Suprapubic skin (tissue), 4 donors: ENCODE measurements at places on chromosomes 5 and 9. TPM values are rescaled to one million over a fixed set of nuclear protein-coding genes. Genes with fewer than 3 reads are reported as not detected.

DNA sequence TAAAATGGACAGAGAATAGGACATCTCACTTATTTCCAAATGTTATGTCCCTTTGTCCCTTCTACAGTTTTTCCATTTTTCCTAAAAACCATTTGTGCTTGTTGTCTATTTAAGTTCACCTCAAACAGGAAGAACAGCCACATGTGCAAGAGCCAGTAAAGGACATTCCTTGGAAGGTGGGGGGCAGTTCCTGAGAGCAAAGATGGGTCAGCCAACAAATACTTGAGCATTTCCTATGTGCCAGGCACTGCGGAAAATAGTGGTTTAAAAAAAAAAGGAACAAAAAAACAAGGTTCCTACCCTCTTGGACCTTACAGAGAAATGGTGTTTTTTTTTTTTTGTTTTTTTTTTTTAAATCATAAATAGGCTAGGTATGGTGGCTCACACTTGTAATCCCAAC is 26.8 kb downstream of the ANP32B start:
- no peaks in the 10 kb centered on the region for H3K27me3 ChIP-seq
- peaks cover 93% of the 10 kb centered on the region for H3K36me3 ChIP-seq
- H3K4me1 ChIP-seq, result no peaks in the 10 kb centered on the region
- H3K27ac ChIP-seq, result no peak overlapping the region
- DNase-seq, result no peak

DNA sequence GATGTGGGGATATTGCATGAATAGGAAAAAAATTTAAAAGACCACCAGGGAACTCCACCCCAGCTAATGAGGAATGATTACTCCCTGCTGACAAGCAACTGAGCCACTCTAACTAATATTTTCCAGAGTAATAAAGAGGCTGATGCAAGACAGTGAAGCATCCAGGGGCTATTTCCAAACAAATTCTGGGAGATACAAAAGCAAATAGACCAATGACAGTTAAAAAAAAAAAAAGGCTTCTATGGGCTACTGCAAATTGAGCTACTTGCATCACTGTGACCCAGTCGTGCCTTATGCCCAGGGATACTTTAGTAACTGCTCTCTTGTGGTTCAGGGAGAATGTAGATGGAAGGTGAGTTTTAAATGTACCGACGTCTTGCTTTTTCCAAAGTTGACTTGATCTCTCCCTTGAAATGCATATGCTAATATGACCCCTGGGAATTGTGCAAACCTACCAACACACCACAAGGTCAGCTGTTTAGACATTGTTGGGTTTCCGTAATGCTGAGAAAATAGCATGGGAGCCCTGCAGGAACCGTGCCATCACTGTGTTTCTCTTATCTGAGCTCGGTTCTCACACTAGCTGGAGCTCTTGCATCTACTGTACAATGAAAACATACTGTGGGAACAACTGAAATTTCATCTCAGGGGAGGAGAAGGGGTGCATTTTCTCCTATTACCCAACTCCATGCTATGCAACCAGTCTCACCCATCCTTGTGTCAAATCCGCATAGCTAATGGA is 250.6 kb upstream of the MAP3K1 start:
- H3K36me3 ChIP-seq, result no peaks in the 10 kb centered on the region
- H3K27ac ChIP-seq, result no peak overlapping the region
- H3K4me3 ChIP-seq, result no peak overlapping the region
- peaks cover 34% of the 10 kb centered on the region for H3K4me1 ChIP-seq

GRCh38 chr5:74971947-74972460 is 80.4 kb downstream of the GCNT4 start:
- no peak for DNase-seq
- no peak overlapping the region for H3K4me3 ChIP-seq
- H3K4me1 ChIP-seq, result no peaks in the 10 kb centered on the region

GRCh38 chr9:123365287-123365880 is 9.4 kb downstream of the CRB2 start:
- peaks cover 55% of the 10 kb centered on the region for H3K27me3 ChIP-seq
- no peaks in the 10 kb centered on the region for H3K36me3 ChIP-seq
- no peak overlapping the region for H3K27ac ChIP-seq
- H3K4me3 ChIP-seq, result no peak overlapping the region
- H3K4me1 ChIP-seq, result peaks cover 4% of the 10 kb centered on the region

DNA sequence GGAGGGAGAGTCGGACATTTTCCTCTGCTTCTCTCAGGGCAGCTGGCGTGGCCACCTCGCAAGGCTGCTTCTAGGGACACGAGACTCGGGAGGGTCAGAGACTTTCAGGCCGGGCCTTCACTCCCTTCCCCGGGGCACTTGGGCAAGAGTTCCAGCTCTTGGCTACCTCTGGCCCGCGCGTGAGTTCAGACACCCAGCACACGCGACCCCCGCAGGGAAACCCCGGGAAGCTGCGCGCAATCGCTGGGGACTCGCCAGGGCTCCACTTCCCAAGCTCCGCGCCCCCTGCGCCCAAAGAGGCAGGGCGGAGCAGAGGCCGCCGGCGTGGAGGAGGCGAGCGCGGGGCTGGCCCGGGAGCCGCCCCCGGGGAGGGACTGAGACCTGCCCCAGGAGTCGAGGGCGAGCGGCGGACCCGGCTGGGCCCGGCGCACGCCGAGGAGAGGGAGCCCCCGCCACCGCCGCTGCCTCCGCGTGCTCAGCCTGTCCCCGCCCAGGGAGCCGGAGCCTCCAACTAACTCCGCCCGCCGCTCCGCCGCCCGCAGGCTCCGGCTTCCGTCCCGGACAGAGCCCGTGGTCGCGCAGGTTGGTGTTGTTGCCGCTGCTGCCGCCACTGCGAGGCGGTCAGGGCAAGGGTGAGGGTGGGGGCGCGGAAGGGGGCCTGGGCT is at the start of gene PAM:
TSS of gene PAM (plus strand) at position 539 of the 665 bp plus-strand sequence. CDS start 110,891 bp downstream, outside the sequence.
- no peaks in the 10 kb centered on the region for H3K27me3 ChIP-seq
- H3K27ac ChIP-seq, result peak within 1 kb of the TSS; percentile 86
- DNase-seq, result peak; percentile 86
- peak within 1 kb of the TSS; percentile 90 for H3K4me3 ChIP-seq
- peaks cover 37% of the 10 kb centered on the region for H3K4me1 ChIP-seq

DNA sequence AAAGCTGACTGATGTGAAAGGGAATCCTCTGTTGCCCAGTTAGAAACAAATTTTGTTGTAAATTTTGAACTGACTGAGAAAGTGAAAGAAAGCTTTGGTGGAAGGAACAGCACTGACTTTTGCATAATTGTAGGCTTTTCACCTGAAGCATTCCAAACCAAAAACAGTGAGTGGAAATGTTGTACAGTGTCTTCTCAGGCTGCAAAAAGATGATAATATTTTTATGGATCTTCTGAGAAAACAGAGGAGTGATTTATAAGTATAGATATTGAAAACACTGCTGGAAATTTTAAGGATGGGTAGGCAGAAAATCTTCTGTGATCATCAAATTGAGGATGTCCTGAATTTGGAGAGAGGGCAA is 40.0 kb downstream of the LURAP1L start:
- no peaks in the 10 kb centered on the region for H3K27me3 ChIP-seq
- peaks cover 37% of the 10 kb centered on the region for H3K4me1 ChIP-seq
- H3K27ac ChIP-seq, result peak overlapping the region; percentile 85
- no peak for DNase-seq
- H3K4me3 ChIP-seq, result no peak overlapping the region
- H3K36me3 ChIP-seq, result no peaks in the 10 kb centered on the region

GRCh38 chr5:125695996-125696655 is 727.1 kb upstream of the GRAMD2B start:
- no peak overlapping the region for H3K4me3 ChIP-seq
- H3K27ac ChIP-seq, result no peak overlapping the region
- no peaks in the 10 kb centered on the region for H3K36me3 ChIP-seq
- DNase-seq, result no peak
- H3K27me3 ChIP-seq, result no peaks in the 10 kb centered on the region

GRCh38 chr9:71941998-71942567 is 30.6 kb downstream of the C9orf85 start:
- H3K4me1 ChIP-seq, result peaks cover 29% of the 10 kb centered on the region
- no peaks in the 10 kb centered on the region for H3K27me3 ChIP-seq
- no peak overlapping the region for H3K27ac ChIP-seq
- DNase-seq, result no peak
- H3K36me3 ChIP-seq, result no peaks in the 10 kb centered on the region

GRCh38 chr9:131585375-131585774 is 40.1 kb downstream of the PRRT1B start:
- peaks cover 84% of the 10 kb centered on the region for H3K36me3 ChIP-seq
- no peaks in the 10 kb centered on the region for H3K4me1 ChIP-seq
- no peak overlapping the region for H3K4me3 ChIP-seq
- no peak overlapping the region for H3K27ac ChIP-seq
- no peak for DNase-seq
- no peaks in the 10 kb centered on the region for H3K27me3 ChIP-seq

DNA sequence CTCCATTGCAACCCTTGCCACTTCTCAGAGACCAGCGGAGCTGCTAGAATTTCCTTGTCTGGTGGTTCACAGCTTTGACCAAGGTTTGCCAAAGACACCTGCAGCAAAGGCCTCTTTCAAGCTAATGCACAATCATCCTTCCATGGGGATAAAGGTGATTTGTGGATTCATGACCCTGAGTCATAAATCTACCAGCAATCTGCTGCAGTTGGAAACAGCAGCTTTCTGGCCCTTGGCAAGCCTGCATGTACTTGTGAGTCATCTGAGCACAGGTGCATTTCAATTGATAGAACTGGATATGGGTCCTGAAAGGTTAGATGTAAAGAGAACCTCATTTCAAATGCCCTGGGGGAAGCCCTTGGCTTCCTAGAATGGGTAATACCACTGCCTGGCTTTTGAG is 21.6 kb upstream of the TCF7 start:
- DNase-seq, result no peak
- H3K36me3 ChIP-seq, result no peaks in the 10 kb centered on the region

GRCh38 chr9:78006734-78007133 is 24.9 kb downstream of the GNAQ start:
- no peak overlapping the region for H3K4me3 ChIP-seq
- no peaks in the 10 kb centered on the region for H3K36me3 ChIP-seq
- no peak for DNase-seq
- H3K27ac ChIP-seq, result no peak overlapping the region
- no peaks in the 10 kb centered on the region for H3K27me3 ChIP-seq

- H3K36me3 ChIP-seq, result no peaks in the 10 kb centered on the region
- no peak overlapping the region for H3K4me3 ChIP-seq
- H3K4me1 ChIP-seq, result no peaks in the 10 kb centered on the region
- no peak overlapping the region for H3K27ac ChIP-seq
- no peak for DNase-seq
Measured at GRCh38 chr5:105150323-105150722, 1587.7 kb upstream of the NUDT12 start.

DNA sequence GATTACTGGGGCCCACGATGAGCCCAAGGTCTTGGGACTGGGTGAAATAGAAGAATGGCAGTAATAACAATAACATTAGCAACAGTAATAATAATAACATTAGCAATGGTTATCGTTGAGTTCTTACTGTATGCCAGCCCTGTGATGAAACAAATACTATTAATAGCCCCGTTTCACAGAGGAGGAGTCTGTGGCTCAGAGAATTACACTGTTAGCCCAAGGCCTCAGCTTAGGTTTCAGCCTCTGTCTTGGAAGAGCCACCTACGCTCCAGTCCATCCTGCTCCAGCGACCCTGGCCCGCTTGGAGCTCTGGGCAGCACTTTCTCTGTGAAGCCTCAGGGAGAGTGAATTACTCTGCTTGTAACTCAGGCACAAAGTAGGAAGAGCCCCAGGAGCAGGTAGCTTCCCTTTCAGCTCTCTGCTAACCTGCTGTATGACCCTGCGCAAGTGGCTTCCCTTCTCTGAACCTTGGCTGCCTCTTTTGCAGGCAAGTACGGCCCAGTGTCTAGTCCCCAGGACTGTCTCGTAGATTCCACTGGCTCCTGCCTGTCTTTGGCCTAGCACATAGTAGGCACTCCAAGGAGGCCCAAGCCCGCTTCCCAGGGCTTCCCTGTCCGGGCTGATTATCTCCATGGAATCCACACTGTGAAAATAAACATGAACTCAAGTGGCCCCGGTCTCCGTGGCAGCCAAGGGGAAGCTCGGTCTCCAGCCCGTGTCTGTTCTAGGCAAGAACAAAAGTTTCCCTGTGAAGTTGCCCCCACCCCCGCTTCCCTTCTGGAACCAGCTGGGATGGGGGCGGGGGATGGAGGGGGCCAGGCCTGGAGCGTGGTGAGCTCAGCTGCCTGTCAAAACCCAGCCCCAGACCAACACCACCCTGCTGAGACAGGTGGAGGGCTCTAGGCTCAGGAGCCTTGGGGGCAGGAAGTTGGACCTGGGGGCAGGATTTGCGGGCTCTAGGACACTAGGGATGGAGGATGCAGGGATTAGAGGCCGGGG is 26.2 kb upstream of the LMX1B start:
- H3K4me3 ChIP-seq, result no peak overlapping the region
- peaks cover 16% of the 10 kb centered on the region for H3K4me1 ChIP-seq
- H3K36me3 ChIP-seq, result no peaks in the 10 kb centered on the region
- H3K27ac ChIP-seq, result peak overlapping the region; percentile 45

DNA sequence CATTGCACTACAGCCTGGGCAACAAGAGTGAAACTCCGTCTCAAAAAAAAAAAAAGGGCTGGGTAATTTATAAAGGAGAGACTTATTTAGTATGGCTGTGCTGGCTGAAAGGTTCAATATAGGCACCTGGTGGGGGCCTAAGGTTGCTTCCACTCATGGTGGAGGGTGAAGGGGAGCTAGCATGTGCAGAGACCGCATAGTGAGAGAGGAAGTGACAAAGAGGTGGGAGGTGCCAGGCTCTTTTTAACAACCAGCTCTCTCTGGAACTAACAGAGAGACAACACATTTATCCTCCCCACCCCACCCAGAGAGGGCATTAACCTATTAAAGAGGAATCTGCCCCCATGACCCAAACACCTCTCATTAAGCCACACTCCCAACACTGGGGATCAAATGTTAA is 28.9 kb upstream of the SERINC5 start:
- peaks cover 3% of the 10 kb centered on the region for H3K27me3 ChIP-seq
- DNase-seq, result no peak
- H3K27ac ChIP-seq, result no peak overlapping the region
- H3K36me3 ChIP-seq, result no peaks in the 10 kb centered on the region
- no peak overlapping the region for H3K4me3 ChIP-seq

DNA sequence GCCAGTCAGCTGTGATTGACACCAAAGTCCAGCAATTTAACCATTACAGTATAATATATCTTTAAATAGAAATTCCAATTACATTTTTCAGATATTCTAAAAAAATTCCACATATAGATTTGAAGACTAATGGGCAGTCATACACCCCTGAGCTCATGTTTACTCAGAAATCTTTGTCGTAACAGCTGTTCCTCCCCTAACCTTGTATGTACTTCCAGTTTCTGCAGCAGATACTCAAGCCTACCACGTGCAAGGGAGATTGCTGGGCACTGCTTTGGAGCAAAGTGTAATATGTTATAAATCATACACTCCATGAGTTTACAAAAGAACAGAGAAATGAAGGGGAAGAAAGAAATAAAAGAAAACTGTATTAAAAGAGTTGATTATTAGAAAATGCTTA is 241.2 kb downstream of the TRIM32 start:
- no peak for DNase-seq
- H3K36me3 ChIP-seq, result no peaks in the 10 kb centered on the region
- no peak overlapping the region for H3K27ac ChIP-seq
- H3K4me1 ChIP-seq, result no peaks in the 10 kb centered on the region

The LURAP1L gene
- total RNA-seq, result 14.4 TPM

The FKTN gene
- 10.5 TPM for total RNA-seq

The PCDH1 gene
- total RNA-seq, result 95.7 TPM

The ADAM19 gene
- 2.6 TPM for total RNA-seq

The P4HA2 gene
- 23.9 TPM for total RNA-seq
